ENCODE measurements at places on chromosomes 16 and 17. TPM values are rescaled to one million over a fixed set of nuclear protein-coding genes. Genes with fewer than 3 reads are reported as not detected.
A peak's percentile ranks its signal among the peaks of the same experiment; 100 is the strongest.

MT1H gene
- 13.0 TPM for total RNA-seq

GRCh38 chr16:17466876-17467275 lies 3.9 kb downstream of the XYLT1 start:
- DNase-seq = peak; percentile 35

GRCh38 chr17:73943416-73944110 lies 259.9 kb upstream of the RPL38 start:
- peak; percentile 50 for DNase-seq

KRT31 gene
- total RNA-seq = not detected

OTOP2 gene
- 0.72 TPM for total RNA-seq

HSPB9 gene
- total RNA-seq = not detected

- no peak for DNase-seq
Measured at GRCh38 chr16:68360956-68361355, 50.1 kb downstream of the PRMT7 start.

DNA sequence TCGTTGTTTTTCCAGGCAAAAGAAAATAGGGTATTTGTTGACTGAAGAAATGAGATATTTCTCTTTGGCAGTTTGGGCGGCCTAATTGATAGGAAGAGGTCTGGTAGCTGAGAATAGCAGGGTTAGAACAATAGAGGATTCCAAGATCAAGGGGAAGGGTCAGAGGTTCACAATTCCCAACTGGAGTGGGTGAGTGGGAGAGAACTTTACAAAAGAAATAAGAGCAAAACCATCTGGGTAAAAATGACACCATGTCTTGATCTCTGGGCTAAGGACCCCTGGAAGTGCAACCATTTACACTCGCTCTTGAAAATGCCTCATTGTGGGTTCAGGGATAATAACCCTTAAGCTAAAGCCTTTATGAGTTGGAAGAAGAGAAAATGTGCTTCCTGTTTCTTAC lies 180.5 kb downstream of the CDH13 start:
- DNase-seq = no peak

SETD1A gene
- 1.2 TPM for total RNA-seq

GRCh38 chr17:14585099-14585498 lies 284.2 kb downstream of the HS3ST3B1 start:
- no peak for DNase-seq

DNA sequence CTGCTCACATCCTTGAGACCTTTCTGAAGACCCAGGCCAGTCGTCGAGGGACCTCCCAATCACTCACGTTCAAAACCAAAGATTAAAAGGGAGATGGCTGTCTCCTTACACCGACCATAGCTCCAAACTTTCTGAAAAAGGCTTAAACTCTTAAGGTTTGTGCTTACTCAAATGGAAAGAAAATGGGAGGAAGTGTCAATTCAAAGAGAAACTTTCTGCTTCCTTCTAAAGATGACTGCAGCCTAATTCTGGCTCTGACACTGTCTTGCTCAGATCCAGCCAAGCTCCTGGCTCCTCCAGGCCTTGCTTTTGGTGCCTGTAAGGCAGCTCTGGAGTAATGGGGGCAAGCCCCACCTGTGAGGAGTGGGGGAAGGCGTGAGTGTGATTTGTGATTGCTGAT lies 54.9 kb upstream of the WSB1 start:
- peak; percentile 30 for DNase-seq

DNA sequence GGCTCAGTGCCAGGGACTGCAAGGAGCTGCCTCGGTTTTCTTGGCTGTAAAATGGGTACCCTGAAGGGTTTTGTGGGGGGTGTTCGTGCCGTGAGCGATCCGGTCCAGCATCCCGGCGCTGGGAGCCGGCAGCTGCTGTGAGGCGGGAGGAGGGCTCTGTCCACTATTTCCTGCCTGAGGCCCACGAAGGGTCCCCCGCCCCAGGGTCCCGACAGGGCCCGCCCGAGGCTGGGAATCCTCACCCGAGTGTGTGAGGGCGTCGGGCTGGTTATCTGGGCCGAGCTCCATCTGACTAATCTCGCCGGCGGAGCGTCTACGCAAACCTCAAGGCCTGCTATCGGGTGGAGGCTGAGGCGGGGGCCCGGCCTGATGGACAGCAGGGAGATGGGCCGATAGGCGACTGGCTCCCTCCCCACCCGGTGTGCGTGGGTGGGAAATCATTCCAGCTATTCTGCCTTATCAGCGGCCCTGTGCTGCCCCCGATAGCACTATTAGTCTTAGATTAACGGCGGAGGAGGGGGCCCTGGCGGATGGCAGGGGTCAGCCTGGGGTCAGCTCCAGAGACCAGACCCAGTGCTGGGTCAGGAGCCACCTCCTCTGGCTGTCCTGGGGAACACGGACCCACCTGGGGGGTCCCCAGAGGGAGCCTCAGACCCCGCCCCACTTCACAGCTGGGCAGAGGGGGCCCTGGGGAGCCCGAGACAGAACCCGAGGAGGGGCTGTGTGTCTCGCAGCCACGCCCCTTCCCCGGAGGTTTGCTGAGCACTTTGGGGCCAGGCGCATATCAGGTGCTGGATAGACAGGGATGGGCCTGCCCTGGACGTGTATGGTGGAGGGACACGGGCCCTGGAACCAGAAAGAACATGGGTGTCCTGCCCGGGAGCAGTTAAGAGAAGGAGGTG lies 44.7 kb downstream of the ZFPM1 start:
- DNase-seq = peak; percentile 95

SYT17 gene
- total RNA-seq = 9.4 TPM

- DNase-seq = no peak
Measured at GRCh38 chr16:24984903-24985675, 30.1 kb downstream of the ARHGAP17 start.

HOXB2 gene
- total RNA-seq = 9.9 TPM

ZP2 gene
- not detected for total RNA-seq

GRCh38 chr17:74779948-74780400 lies 3.8 kb upstream of the NAT9 start:
- DNase-seq = peak; percentile 44

DNA sequence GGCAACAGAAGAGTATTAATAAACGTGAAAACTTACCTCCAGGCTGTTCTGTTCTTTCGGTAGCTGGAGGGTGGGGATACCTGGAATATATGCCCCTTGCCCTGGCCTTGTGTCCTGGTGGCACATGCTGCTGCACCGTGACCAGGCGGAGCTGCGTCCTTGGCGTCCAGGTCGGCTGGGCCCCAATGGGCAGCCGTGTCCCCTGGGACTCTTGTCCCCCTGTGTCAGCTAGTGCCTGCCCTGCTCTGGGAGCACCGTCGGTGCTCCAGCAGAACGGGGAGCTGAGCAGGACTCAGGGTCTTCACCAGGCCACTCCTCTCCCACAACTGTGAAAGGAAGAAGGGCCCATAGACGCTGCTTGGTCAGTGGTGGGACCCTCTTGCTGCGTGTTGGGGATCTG lies 7.9 kb downstream of the ZNF213 start:
- no peak for DNase-seq

GRCh38 chr16:4081521-4082021 lies 34.7 kb downstream of the ADCY9 start:
- peak; percentile 43 for DNase-seq

HS3ST4 gene
- 1.4 TPM for total RNA-seq

GRCh38 chr16:11020792-11021551 lies 76.6 kb downstream of the CLEC16A start:
- no peak for DNase-seq

- no peak for DNase-seq
Measured at GRCh38 chr17:47660064-47660492, 10.4 kb downstream of the KPNB1 start.

DNA sequence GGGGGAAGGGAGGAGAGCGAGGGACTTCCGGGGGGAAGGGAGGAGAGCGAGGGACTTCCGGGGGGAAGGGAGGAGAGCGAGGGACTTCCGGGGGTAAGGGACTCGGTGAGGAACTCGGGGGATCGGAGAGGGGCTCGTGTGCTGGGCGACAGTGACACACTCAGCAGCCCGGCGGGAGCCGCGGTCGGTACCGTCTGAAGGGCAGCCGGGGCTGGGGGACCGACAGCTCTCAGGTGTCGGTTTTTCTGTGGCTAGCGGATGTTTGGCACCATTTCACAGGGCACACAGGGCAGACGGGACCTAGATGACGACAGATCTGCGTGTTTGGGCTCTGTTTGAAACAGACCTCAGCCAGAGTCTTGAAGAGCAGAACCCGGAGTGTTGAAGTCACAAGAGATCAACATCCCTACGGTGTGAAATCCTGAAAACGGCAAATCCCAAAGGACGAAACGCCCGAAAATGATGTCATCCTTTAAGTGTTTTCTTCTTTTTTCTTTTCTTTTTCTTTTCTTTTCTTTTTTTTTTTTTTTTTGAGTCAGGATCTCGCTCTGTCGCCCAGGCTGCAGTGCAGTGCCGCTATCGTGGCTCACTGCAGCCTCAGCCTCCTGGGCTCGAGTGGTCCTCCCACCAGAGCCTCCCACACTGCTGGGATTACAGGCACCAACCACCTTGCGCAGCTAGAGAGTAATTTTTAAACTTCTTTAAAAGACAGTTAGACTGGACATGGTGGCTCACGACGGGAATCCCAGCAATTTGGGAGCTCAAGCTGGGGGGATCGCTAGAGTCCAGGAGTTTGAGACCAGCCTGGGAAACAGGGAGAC lies 23.9 kb downstream of the ZNF778 start:
- peak; percentile 72 for DNase-seq

DNA sequence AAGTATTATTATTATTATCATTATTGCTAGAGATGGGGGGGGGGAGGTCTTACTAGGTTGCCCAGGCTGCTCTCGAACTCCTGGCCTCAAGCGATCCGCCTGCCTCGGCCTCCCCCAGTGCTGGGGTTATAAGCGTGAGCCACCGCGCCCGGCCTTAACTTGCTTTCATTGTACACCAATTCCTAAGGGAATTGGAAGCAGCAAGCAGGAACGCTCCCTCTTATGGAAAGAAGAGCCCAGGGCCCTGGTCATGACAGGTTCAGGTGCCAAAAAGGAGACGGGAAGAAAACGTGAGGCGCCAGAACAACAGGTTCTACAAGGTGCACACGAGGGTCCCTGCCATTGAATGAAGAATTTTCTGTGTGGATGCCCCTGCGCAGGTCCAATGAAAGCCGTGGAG lies 540 bp upstream of the RPL38 start:
- DNase-seq = no peak

- peak; percentile 89 for DNase-seq
Measured at GRCh38 chr17:61366715-61367413, 32.8 kb upstream of the TBX2 start.

KRTAP9-2 gene
- not detected for total RNA-seq

APOBR gene
- total RNA-seq = 0.72 TPM

DNA sequence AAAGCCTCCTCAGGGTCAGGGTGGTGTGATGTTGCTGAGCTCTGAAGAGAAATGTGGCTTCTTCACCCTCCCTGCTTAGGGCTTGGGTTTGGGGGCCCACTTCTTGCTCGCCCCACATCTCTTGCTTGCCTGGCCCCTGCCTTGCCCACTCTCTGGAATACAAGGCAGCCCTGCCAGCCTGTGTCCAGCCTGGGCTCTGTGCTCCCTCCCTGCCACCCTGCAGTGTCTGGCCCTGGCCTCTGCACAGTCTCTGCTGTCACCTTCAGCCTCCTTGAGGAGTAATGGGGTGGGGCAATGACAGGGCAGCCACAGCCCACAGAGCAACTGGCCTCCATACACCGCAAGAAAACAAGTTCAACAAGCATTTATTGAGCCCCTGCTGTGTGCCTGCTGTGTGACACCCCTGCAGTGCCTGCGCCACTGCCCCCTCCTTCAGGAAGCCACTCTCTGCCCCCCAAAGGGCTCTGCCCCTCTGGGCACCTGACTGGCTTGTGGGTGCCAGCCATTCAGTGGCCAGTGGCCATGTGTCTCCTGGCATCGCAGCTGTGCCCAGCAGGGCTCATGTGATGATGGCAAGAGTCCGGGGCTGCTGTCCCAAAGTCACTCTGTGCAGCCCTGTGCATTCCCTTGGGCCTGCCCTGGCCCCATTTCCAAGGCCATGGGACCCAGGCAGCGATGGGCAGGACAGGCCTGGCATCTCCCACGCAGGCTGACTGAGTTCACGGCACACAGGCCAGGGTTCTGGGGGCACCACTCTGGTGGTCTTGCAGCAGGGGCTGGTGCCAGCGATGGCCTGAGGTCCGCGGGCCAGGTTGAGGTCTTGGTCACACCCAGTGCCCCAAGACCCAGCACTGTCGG lies 240.8 kb downstream of the KATNIP start:
- DNase-seq = no peak

DNA sequence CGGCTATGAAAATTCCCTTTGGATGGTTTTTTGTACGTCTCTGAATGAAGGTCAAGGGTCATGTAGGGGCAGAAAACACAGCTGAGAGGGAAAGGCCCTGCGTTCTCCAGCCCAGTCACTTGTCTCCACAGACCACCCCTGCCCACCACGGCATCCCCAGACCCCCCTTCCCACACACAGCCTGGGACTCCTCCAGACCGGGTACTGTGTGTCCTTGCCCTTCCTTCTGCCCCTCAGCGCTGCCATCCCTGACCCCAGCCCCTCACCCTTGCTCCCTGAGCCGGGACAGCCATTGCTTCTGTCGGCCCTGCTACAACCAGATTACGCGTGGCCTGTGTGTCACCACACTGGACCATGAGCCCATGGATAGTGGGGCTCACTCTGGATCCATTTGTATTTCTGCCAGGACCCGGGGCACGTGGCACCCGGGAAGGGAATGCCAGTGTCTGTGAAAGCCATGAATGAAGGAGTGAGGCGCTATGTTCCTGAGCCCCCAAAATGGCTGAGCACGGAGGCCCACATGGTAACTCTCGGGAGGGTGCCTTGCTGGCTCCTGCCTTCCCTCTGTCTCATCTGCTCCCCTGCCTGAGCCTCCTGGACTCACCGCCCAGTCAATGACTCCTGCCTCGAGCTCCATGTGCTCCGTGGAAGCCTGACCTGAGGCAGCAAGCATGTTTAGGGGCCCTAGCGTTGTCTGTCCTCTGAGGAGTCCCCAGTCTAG lies 139.1 kb upstream of the FOXF1 start:
- DNase-seq = no peak

- DNase-seq = no peak
Measured at GRCh38 chr17:70006159-70006558, 68.9 kb upstream of the KCNJ16 start.

CDK10 gene
- 35.4 TPM for total RNA-seq

NDUFAB1 gene
- 122 TPM for total RNA-seq

UTS2R gene
- 0.48 TPM for total RNA-seq

DNA sequence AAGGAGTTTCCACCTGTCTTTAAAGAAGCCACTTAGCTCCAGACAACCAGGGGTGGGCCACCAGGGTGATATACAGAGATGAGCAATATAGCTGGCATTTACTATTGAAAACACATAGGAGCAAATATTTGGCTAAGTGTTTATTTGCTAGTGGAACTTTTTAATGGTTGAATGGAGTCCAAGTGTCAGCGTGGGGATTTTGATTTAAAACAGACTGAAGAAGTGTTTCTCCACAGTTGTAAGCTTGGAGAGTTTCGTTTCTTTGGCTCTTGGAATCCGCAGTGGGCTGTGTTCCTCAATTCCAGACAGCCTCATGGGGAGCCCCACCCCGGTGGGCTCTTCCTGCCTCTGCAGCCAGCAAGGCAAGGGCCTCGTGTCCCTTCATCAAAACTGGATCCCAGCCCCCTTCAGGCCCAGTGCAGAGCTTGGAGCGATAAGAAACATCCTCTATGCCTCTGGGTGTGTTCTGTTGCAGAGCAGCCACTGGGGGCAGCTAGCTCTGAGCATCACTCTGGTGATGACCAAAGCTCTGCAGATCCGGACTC lies 36.1 kb downstream of the NOG start:
- DNase-seq = peak; percentile 66
